Activated T-helper 2 cell treated with anti-CD3 and anti-CD28 coated beads, Interferon-gamma antibody, Interleukin-2, Interleukin-4, amounts not matched to agents 10 μg/mL and 5 μg/mL and 100 μg/mL, durations not matched to agents 14 hours and 24 hours and 36 hours (primary cell): ENCODE measurements at places on chromosomes 5 and 9. TPM values are rescaled to one million over a fixed set of nuclear protein-coding genes. Genes with fewer than 3 reads are reported as not detected.

DNA sequence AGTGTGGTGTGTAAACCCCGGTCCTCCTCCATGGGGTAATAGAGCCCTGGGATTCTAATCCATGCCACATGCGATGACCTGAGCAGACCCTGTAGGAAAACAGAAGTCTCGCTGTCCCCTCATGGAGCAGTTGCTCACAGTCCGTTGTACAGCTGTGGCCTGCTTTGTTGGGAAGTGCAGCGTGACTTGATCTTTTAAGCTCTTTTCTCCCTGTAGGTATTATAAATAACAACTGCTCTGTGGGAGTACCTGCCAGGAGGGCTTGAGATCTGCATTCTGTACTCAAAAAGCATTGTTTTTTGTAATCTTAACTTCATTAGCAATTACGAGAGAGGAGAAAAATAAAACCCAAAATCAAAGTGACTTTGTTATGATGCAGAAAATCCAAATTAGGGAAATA, 17.3 kb downstream of the MEGF10 start:
- H3K27ac ChIP-seq = no peak overlapping the region
- H3K4me1 ChIP-seq = no peaks in the 10 kb centered on the region
- H3K36me3 ChIP-seq = no peaks in the 10 kb centered on the region

GRCh38 chr9:126471084-126471624, 142.6 kb upstream of the LMX1B start:
- H3K27me3 ChIP-seq = peaks cover 63% of the 10 kb centered on the region
- peak overlapping the region; percentile 51 for H3K27ac ChIP-seq
- peaks cover 44% of the 10 kb centered on the region for H3K4me1 ChIP-seq
- peak overlapping the region; percentile 41 for H3K4me3 ChIP-seq

GRCh38 chr9:131630205-131630831, 85.0 kb downstream of the PRRT1B start:
- H3K36me3 ChIP-seq = peaks cover 74% of the 10 kb centered on the region
- no peak overlapping the region for H3K4me3 ChIP-seq
- H3K27me3 ChIP-seq = no peaks in the 10 kb centered on the region
- peak overlapping the region; percentile 56 for H3K27ac ChIP-seq
- H3K4me1 ChIP-seq = peaks cover 41% of the 10 kb centered on the region

- no peaks in the 10 kb centered on the region for H3K36me3 ChIP-seq
- no peak overlapping the region for H3K4me3 ChIP-seq
- H3K27me3 ChIP-seq = peaks cover 5% of the 10 kb centered on the region
- DNase-seq = no peak
- H3K4me1 ChIP-seq = no peaks in the 10 kb centered on the region
These were observed 33.7 kb downstream of the MCTP1 start for GRCh38 chr5:95251185-95251584.

- H3K4me1 ChIP-seq = no peaks in the 10 kb centered on the region
- H3K4me3 ChIP-seq = no peak overlapping the region
- DNase-seq = no peak
- no peaks in the 10 kb centered on the region for H3K27me3 ChIP-seq
These were observed 119.9 kb downstream of the ADAMTS2 start for GRCh38 chr5:179225387-179225786.

DNA sequence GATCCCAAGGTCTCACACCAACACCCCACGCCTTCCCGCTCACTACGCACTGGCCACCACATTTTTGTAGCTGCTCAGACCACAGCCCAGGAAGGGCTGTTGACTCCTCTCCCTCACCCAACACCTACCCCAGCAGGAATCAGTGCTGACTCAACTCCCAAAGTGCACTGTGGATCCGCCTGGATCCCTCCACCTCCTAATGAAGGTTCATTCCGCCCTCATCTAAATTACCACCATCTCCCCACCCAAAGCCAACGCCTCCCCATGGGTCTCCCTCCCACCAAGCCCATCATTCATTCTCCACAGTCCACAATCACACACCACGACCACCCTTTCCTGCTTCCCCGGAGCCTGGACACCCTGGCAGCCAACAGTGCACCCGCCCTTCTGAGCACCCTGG, 57.8 kb downstream of the OLFM1 start:
- no peaks in the 10 kb centered on the region for H3K27me3 ChIP-seq
- no peak overlapping the region for H3K27ac ChIP-seq
- no peaks in the 10 kb centered on the region for H3K4me1 ChIP-seq
- no peak overlapping the region for H3K4me3 ChIP-seq

- H3K36me3 ChIP-seq = no peaks in the 10 kb centered on the region
- H3K27ac ChIP-seq = no peak overlapping the region
- no peaks in the 10 kb centered on the region for H3K27me3 ChIP-seq
These were observed 890.4 kb downstream of the EFNA5 start for GRCh38 chr5:106780355-106780754.

DNA sequence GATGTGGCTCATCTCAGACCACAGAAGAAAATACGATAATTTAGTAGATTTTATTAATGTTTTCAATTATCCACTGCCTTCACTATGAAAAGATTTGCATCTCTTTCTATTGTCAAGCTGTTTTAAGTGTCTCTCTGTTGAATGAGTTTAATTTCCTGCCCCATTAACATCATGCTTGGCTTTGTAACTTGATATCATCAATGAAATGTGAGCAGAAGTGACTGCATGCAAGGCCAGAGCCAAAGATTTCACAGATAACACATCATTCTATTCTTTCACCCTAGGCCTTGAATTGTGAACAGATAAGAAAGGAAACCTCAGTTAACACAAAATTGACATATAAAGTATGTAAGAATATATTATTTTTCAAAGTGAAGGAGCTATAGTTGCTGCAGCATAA, 986.4 kb upstream of the CDH18 start:
- H3K27ac ChIP-seq = no peak overlapping the region
- no peak overlapping the region for H3K4me3 ChIP-seq
- H3K27me3 ChIP-seq = no peaks in the 10 kb centered on the region

DNA sequence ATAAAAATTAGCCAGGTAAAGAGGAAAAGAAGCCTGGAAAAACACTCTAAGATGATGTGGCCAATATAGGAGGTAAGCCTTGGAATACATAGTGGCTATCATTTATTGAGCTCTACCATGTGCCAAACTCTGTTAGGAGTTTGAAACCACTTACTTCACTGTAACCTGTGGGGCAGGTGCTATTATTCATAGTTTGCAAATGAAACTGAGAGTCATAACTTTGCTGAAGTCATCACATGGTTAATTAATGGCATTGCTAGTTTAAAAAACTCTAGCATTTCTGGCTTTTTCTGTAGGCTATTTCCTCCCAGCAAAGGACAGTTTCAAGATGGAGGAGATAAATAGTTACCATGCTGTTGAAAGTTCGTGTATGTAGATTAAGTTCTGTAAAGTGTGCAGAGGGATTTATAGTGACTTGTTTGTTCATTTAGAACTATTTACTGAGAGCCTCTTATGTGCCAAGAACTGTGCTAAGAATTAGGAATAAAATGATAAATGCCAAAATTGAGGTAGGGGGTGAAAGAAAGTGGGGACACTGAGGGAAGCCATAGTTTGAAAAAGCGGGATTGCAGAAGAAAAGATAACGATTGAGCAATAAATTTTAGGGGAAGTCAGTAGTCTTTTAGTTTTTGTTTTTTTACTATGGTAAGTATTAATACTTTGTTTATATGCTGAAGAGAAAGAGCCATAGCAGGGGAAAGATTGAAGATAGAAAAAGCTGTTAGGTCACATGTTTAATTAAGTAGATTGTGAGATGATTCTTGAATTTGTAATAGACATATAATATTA, 57.2 kb downstream of the WDR70 start:
- peaks cover 6% of the 10 kb centered on the region for H3K4me1 ChIP-seq
- no peak overlapping the region for H3K4me3 ChIP-seq
- H3K36me3 ChIP-seq = peaks cover 20% of the 10 kb centered on the region
- H3K27me3 ChIP-seq = no peaks in the 10 kb centered on the region
- H3K27ac ChIP-seq = no peak overlapping the region

DNA sequence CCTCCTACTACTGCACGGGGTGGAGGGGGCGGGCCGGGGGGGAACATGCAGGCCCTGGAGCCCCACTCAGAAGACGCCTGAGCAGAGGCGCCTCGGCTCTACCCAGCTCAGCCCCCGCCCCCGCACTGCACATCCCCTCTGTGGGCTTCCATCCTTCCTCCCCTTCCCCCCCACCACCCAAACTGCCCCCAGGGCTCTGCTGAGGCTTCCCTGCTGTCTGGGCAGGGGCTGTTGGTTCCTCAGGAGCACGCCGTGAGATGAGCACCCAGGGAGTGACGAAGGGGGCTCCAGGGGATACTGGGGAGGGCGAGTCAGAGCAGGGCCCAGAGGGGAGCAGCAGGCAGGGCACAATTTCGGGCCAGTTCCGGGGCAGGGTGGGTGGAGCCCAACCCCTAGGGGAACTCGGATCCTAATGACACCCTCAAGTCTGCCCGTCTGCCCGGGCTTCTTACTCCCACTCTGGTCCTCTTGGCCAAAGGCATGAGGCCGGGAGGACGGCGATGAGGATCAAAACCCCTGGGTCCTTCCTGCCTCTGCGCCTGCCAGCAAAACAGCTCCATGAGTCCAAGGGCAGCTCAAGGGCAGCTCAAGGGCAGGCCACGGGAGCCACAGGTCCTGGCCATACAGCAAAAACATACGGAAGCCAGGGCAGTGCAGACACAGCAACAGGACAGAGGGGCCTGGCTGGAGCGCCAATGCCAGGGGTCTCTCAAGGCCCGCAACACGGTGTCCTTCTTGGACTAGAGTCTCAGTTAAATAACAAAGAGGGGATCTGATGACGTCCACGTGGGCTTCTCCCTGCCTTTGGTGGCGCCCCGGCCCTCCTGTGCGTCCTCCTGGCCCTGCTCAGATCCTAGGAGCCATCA, 200.9 kb downstream of the AUH start:
- no peak for DNase-seq
- peak overlapping the region; percentile 98 for H3K27ac ChIP-seq
- H3K4me1 ChIP-seq = peaks cover 71% of the 10 kb centered on the region
- H3K4me3 ChIP-seq = peak overlapping the region; percentile 84
- peaks cover 43% of the 10 kb centered on the region for H3K36me3 ChIP-seq
- no peaks in the 10 kb centered on the region for H3K27me3 ChIP-seq

DNA sequence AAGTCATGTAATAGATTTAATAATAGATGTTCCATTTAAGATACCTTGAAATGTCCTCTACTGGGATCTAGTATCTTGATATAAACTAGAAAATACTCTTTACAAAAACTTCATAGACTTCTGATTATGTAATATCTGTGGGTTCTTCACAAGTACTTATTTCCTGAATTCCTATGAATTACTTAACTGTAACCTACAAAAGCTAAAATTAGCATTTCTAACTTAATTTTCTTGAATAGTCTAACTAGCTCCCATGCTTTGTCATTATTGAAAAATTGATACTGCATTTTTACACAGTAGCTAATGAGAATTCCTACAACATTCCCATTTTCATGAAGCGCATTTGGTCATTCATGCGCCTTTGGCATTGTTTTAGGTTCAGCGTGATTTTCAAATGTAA, 1828.2 kb downstream of the MAT2B start:
- H3K27me3 ChIP-seq = no peaks in the 10 kb centered on the region
- no peak for DNase-seq
- H3K36me3 ChIP-seq = no peaks in the 10 kb centered on the region
- H3K4me3 ChIP-seq = no peak overlapping the region
- no peaks in the 10 kb centered on the region for H3K4me1 ChIP-seq
- H3K27ac ChIP-seq = no peak overlapping the region

DNA sequence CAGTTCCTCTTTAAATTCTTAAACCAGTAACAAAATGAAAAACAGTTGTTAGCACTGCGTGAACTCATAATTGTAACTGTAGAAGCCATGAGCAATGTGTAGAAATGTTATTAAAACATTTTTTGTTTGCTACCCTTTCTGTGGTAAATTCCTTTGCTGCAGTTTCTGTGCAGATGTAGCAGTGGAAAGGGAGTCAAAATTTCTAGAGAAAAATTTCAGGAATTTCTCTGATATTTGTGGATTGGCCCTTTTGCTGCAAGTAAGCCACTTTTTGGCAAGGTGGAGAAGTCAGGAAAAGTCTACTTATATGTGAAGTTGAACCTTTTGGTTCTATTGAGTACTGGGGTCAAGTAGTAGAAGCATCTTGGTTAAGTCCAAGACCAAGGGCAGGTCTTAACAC, 10.1 kb downstream of the FBXL7 start:
- no peaks in the 10 kb centered on the region for H3K4me1 ChIP-seq
- no peaks in the 10 kb centered on the region for H3K27me3 ChIP-seq
- no peak overlapping the region for H3K27ac ChIP-seq
- no peak for DNase-seq
- H3K36me3 ChIP-seq = no peaks in the 10 kb centered on the region
- no peak overlapping the region for H3K4me3 ChIP-seq

GRCh38 chr9:102778746-102779145, 216.4 kb upstream of the CYLC2 start:
- H3K27ac ChIP-seq = no peak overlapping the region
- no peak overlapping the region for H3K4me3 ChIP-seq
- DNase-seq = no peak
- H3K36me3 ChIP-seq = no peaks in the 10 kb centered on the region
- no peaks in the 10 kb centered on the region for H3K4me1 ChIP-seq

DNA sequence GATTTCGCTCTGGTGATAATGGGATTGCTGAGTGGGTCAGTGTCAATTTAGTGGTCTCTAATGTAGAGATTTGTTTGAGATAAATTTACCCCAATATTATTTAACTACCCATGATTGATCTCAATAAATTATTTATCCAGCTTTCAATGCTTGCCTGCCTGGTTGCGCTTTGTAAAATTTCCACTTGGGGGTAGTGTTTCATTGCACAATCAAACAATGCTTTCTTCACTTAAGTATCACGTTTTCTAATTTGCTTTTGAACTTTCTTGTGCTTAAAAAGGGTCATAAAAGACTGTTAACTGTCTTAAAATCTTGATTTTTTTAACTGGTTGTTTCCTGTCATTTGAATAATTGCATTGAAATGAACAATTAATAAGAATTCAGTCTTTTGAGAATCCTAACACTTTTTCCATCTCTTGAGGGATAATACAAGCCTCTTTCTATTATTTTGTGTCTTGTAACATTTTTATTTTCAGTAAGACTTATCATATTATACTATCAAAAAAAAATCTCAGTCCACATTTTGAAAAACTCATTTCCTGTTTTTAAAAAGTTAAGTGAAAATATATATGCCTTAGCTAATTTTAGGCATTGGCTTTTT, 18.7 kb downstream of the HSD17B4 start:
- H3K4me1 ChIP-seq = peaks cover 9% of the 10 kb centered on the region
- H3K4me3 ChIP-seq = no peak overlapping the region
- H3K27ac ChIP-seq = no peak overlapping the region
- no peaks in the 10 kb centered on the region for H3K27me3 ChIP-seq

- H3K4me3 ChIP-seq = no peak overlapping the region
- no peaks in the 10 kb centered on the region for H3K4me1 ChIP-seq
- no peak for DNase-seq
- H3K36me3 ChIP-seq = no peaks in the 10 kb centered on the region
These were observed 29.4 kb upstream of the GDA start for GRCh38 chr9:72119853-72120252.

- no peak overlapping the region for H3K4me3 ChIP-seq
- H3K27me3 ChIP-seq = peaks cover 67% of the 10 kb centered on the region
- DNase-seq = no peak
- peaks cover 10% of the 10 kb centered on the region for H3K4me1 ChIP-seq
These were observed 7.1 kb upstream of the IFNA2 start for GRCh38 chr9:21392270-21392669.

The STXBP1 gene
- total RNA-seq = 44.5 and 48.9 TPM in 2 replicates

The ZNF79 gene
- 11.9 and 14.4 TPM in 2 replicates for total RNA-seq

The DNM1 gene
- 0.90 and 2.4 TPM in 2 replicates for total RNA-seq

The TBCA gene
- total RNA-seq = 260 and 267 TPM in 2 replicates

The CHSY3 gene
- total RNA-seq = not detected in 2 replicates

The MXD3 gene
- total RNA-seq = 12.8 and 13.9 TPM in 2 replicates

The PFN3 gene
- total RNA-seq = not detected in 2 replicates

The IFNA13 gene
- not detected in 2 replicates for total RNA-seq

The SPINK4 gene
- total RNA-seq = not detected in 2 replicates

The DDX4 gene
- 0.09 TPM in 1 of 2 replicates, not detected in the other for total RNA-seq

The NFIB gene
- 0.02 TPM in 1 of 2 replicates, not detected in the other for total RNA-seq

The GAS1 gene
- 0.32 and 0.41 TPM in 2 replicates for total RNA-seq

The NRG2 gene
- total RNA-seq = 0.09 TPM in 1 of 2 replicates, not detected in the other

The TERT gene
- 11.8 and 12.0 TPM in 2 replicates for total RNA-seq
